Amniotic stem cell (primary cell): ENCODE measurements at places on chromosomes 16 and 17.

DNA sequence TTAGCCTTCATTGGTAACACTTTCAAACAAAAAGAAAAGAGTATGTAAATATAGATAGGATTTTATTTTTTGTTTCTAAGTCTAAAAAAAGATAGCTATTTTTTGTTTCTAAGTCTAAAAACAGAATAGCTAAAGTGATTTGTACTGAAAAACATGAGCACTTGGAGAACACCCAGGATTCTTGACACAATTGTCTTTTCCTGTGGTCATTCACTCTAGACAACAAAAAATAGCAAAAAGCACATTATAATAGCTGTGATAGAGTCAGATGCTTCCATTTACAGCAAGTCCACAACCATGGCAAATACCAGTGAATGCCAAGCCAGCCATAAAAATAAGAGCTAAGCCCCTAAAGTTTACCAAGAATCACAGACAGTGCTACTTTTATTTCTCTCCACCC is 36.7 kb downstream of the SKAP1 start:
- DNase-seq, result no peak

DNA sequence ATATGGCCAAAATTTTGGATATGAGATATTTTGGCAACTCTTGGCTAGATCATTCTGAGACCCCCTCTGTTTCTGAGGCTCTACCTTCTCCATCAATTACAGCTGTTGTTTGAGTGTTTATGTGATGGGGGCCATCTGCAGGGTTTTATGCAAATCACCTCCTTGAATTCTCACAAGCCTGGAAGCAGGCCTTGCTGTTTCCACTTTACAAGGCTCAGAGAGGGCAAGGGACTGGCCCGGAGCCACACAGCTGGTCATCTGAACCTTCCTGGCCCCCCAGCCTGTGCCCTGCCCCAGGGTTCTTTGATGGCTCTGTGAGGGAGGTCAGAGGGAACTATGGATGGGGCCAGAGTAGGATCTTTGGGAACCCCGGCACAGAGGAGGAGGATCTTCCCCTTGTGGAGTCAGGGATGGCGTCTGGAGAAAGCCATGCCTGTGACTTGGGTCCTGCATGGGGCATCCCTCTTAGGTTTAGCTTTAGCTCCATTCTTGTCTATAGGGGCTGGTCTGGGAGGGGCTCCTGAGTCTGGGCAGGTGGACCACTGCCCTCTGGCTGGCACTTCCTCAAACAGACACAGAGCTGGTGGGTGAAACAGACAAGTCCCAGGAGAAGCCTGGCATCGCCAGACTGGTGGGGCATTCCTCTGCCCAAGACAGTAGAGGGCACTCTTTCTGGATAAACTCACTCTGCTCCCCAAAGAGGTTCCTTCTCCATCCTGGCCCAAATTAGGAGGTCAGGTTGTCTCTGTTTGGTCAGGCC is 26.2 kb downstream of the IL21R start:
- DNase-seq, result no peak

DNA sequence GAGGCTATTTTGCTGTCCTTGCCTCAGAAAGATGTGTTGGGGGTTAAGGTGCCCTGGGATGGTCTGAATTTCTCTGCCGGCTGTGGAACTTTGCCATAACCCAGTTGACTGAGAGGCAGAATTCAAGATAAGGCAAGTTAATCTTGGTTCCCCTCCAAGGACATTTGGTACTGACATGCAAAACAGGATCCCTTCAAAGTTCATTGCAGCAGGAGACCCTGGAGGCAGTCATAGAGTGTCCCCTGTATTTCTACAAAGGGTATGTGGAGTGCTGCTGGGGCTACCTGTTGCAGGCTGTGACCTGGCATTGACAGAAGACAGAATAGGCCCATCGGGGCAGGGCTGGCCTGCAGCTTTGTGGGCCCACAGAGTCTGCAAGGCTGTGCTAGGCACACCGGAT is 135.6 kb upstream of the IRX3 start:
- no peak for DNase-seq

GRCh38 chr17:35227546-35227945 is 15.3 kb upstream of the SLFN5 start:
- no peak for DNase-seq

GRCh38 chr17:50501054-50501453 is 7.2 kb upstream of the MYCBPAP start:
- no peak for DNase-seq

DNA sequence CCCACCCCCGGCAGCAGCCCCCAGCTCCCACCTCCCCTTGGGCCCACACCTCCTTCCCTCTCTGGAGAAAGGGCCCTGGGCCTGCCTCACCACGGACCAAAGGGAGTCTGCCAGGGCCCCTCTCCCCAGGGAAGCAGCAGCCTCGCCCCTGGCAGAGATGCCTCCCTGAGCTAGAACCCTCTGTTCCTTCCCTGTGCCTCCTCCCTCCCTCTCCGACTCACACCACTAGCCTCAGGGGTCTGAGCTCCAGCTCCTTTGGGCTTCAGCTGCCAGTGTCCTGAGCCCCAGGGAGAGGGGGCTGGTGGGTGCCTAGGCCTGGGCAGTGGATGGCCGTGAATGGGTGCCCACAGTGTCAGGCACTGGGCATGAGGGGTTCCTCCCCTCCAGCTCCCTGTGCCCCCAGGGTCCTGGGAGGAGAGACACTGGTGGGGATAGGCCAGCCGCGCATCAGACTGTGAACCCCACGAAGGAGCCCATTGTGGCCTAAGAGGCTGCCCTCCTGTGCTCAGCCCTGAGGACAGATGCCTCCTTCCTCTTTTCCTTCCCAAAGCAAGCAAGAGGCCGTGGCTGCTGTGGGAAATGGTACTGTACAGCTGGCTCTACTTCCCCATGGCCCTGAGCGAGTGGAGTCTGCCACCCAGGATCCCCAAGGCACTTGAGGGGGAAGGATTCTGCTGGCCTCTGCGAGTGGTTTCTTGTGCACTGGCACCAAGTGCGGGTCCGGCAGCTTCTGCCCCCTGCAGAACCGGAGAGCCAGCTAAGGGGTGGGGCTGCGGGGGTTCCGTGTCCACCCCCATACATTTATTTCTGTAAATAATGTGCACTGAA is 20.7 kb downstream of the MMP15 start:
- no peak for DNase-seq

DNA sequence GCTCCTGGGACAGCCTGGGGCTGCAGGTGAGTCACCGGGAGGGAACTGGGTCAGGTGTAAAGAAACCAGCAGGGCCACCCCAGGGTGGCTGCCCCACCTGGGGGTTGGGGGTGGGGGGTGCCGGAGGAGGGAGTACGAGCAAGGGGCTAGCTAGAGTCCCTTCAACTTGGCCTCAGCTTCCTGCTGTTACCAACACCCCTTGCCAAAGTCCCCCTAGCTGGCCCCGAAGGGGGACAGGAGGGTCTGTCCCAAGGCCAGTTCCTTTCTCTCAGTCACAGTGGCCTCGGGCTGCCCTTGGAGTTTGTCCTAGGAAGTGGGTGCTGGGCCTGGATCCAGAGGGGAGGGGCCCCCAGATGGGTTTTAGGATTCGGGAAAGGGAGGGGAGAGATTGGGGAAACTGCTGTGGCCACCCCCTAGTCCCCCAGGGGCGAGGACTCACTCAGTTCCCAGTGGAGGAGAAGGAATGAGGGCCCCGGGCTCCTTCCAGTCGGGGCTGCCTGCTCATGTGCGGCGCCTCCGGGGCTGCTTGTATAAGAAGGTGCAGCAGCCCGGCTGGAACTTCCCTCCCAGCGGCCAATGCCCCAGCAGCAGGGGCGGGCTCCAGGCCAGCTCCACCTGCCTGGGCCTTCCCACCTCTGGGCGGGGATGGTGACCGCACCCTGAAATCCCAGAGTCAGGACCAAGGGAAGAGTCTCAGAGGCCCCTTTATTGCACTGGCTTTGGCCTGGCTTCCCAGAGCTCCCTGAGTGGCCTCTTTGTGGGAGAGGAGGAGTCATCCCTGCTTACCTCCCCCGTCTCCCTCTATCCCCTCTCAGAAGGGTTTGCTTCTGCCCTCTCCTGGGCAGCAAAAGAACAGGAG is 7.3 kb downstream of the ARHGAP27 start:
- peak; percentile 72 for DNase-seq

DNA sequence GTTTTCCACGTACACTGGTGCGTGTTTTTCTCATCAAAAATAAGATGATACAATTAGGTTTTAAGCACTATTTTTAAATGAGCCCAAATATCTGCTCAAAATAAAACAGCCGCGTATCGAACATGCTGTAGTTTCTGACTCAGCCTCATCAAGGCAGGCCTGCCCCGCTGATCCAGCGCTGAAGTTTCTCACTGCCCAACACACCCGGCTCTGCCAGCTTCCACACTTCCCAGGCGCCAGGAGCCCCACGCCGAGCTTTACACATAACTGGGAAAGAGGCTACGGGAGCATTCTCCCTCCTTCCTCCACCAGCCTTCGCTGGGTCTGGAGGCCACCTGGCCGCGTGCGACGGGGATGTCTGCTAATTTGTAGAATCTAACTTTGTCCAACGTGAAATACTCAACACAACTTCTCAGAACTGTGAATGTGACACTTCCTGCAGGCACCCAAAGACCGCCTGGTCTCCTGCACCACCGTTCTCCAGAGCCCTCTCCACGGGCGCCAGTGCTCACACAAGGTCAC is 42.1 kb downstream of the MAP1LC3B start:
- no peak for DNase-seq

- DNase-seq, result no peak
These were observed 27.9 kb upstream of the LRRC37A3 start for GRCh38 chr17:64947152-64947551.

- no peak for DNase-seq
These were observed 3.6 kb downstream of the TMEM220 start for GRCh38 chr17:10726196-10726595.

- DNase-seq, result no peak
These were observed 4.8 kb downstream of the P2RX1 start for GRCh38 chr17:3911271-3912053.

GRCh38 chr16:62254372-62254771 is 218.1 kb upstream of the CDH8 start:
- no peak for DNase-seq

DNA sequence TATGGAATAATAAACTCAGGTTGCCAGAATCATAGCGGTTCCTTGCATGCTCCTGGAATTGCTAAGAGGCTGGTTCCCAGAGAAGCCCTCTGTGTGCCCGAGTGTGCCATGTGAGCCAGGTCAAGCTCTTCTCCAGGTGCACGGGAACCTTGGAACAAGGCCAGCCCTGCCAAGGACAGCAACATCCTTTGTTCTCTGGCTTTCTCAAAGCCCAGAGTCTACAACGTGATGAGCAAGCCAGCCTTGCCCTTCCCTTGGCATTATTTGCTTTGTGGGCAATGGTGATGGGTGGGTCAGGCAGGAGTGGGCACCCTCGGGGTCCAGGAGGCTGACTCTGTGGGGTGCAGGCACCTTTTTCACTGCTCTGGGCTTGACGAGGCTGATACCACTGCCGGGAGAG is 14.2 kb upstream of the SEC14L1 start:
- no peak for DNase-seq

- DNase-seq, result no peak
These were observed 35.5 kb downstream of the GAN start for GRCh38 chr16:81350306-81350615.

DNA sequence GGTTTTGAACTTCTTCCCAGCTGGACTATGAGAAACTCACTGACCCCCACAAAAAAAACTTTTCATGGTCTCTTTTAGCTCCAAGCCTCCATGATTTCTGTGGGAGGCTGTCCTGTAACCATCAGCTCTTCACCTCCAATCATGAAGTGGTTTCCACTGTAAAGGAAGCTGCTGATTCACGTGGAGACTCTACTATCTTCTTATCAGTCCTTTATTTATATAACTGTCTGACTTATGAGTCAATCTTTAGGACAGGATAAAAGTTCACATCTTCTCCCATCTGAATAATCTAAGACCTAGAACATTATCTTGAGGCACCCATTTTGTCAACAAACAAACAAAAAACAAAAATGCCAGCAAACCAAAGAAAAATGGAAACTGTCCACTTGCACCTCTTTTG is 409.9 kb downstream of the SLC39A11 start:
- DNase-seq, result no peak

- no peak for DNase-seq
These were observed 117.9 kb upstream of the AXIN2 start for GRCh38 chr17:65679165-65679845.

DNA sequence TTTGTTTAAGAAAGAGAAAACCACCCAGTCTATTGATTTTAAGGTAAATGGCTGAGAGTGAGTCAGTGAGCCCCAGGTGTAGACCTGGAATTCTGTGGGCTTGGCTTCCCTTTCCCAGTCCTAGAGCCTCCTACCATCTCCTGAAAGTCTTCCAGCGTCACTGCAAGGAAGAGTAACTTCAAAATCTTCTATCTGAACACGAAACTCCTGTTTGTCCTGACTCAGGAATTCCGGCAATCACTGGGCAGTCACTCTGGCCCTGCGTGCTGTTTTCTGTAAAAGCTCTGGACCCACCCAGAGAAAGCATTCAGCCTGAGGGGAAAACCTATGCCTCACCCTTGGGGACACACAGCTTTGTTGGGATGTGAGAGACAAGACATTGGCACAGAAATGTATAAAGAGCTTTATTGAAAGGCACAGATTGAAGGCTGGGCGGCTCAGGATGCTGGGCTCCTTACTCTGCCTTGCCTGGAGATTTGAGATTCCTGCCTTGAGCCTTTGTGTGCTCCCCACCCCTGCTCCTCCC is 15.9 kb downstream of the MINK1 start:
- peak; percentile 67 for DNase-seq

GRCh38 chr17:52106072-52106471 is 52.4 kb downstream of the CA10 start:
- no peak for DNase-seq
